Stimulated activated CD8-positive, alpha-beta memory T cell treated with anti-CD3 and anti-CD28 coated beads, Interleukin-7, amount 100 ng/mL, for 1 hour (primary cell): ENCODE measurements at places on chromosomes 7 and 10.

- no peak for DNase-seq
These were observed 95.8 kb downstream of the SEC61G start for GRCh38 chr7:54663186-54663585.

- no peak for DNase-seq
These were observed 120.4 kb downstream of the PKD1L1 start for GRCh38 chr7:47827871-47828270.

DNA sequence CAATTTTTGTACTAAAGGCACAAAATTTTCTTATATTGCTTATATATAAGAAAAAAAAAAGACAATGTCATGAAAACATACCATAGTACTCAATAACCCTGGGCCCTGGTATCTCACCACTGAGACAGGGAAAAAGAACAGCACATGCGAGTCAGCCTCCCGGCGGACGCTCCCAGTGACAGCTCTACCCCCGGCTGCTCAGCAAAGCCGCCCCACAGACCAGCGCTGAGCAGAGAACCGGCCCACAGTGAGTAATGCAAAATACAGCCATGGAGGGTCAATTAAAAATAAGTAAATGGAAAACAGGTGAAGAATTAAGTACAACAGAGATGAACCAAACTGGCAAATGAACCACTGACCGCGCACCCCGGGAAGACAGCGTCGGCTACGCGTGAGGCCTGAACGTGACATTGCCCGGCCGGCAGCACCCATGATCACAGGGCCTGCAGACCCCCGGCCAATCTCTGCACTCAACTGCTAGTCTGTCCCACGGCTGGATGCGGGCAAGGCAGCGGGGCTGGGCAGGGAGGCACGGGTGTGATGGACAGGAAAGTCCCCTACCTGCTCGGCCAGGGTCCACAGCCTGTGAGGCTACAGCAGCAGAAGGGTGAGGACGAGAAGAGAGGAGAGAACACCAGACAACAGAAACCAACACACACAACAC lies 175.9 kb downstream of the ZMYND11 start:
- DNase-seq: no peak

DNA sequence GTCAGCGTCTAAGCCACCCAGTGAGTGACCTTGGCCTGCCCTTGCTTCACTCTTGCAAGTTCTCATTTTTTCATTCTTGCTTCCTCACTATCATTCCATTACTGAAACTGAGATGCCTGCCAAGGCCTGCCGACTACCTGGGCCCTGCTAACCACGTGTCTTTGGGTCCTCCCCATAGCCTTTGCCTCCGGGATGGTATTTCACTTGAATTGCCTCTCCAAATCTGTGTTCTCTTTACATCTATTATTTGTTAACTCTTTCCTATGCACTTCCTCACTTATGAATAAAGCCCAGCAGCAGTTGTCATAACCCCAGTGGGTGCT lies 234.6 kb downstream of the SNX10 start:
- no peak for DNase-seq

DNA sequence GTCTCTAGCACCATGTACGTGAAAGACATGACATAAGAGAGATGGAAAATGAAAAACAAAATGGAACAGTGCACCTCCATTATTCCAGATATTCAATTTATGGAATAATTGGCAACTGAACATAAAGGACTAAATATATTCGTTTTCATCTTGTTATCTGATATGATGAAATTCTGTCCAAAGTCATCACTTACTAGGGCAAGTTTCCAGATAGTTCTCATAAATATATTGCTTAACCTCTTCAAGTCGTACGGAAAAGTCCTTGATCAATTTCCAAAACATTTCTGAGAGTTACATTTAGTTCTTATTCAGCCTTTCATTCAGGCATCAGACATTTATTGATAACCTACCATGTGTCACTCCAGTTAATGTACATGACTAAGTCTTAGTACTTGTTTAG lies 185.2 kb downstream of the HGF start:
- DNase-seq: no peak

DNA sequence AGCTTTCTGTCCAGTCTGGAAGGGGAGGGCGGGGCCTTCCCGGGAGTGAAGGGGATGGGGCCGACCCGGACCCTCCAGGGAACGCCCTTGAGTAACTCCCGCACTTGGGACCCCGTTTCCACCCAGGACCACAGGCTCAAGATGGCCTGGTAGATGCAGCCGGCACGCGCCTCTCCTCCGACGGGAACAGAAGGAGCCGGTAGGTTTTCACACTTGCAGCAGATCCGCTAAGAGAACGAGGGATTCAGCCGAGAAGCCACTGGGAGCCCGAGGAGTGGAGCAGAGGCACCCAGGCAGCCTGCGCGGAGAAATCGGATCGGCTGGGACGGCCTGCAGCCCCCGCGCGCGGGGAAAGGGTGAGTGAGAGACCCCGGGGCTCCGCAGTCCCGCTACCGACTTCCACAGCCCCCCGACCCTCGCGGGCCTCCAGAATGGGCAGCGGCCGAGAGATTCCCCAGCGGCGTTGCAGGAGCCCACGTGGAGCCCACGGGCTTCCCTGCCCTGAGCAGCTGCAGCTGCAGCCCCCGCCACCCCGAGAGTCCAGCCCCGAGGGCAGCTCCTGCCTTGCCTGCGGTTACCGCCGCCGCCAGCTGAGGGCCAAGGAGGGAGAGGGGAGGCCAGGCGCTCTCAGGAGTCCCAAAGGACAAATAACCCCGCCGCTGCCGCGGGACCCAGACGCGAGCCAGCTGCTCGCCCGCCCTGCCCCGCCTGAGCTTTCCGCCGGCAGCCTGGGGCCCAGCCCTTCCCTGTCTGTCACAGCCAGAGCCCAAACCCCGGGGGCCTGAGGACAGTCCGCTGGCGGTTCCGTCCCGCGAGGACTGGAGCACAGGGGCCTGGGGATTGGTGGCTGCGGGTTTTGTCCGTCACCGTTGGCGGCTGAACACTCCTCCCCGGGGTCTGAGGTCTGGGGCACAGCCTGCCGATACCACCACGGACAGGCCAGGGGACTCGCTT lies 21.8 kb downstream of the IFT22 start:
- DNase-seq: no peak

GRCh38 chr10:117967149-117967650 lies 79.5 kb downstream of the RAB11FIP2 start:
- DNase-seq: no peak

- DNase-seq: no peak
These were observed 37.5 kb downstream of the NT5C2 start for GRCh38 chr10:103155471-103156085.

GRCh38 chr7:72492461-72493065 lies 80.4 kb upstream of the CALN1 start:
- DNase-seq: no peak

- DNase-seq: no peak
These were observed 31.3 kb downstream of the RCC1L start for GRCh38 chr7:75042286-75042685.

DNA sequence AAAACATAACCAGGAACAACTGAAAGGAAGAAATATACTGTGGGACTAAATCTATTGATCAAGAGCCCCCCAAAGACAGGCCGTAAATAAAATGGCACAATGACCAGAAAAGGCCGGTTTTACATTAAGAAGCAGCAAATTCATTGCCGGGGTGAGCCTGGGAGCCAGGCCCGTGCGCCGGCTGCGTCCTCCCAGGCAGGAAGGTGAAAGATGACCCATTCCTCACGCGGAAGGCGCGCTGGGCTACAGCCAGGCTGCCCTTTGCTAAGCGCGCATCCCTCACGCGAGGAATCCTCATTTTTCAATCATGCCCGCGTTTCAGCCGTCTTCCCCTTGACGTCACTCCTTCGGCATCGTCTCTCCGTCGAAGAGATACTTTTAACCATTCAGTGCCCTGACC lies 47.6 kb upstream of the MGMT start:
- no peak for DNase-seq

DNA sequence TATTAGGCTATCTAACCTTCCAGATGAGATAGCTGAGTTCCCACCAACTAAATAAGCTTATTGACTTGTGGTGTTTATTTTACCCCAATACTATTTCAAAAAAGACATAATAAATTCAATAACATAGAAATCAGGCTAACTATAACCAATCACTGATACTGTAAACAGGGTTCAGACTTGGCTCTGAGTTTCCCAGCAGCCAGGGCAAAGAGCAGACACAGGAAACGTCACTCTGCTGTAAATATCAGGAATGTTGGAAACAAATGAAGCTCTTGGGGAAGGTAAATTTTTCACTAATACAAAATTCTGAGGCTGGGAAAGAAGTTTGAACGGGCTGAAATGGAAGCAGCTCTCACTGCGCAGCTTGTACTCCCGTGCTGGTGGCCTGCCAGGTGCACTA lies 114.6 kb downstream of the GALNT11 start:
- DNase-seq: no peak

GRCh38 chr7:140719721-140720120 lies 23.2 kb downstream of the NDUFB2 start:
- no peak for DNase-seq
